CD4-positive, alpha-beta T cell treated with Interleukin-6 at 100 ng/mL for 8 hours (primary cell): ENCODE measurements at places on chromosomes 2 and 18.

GRCh38 chr2:137255990-137256389 is 490.6 kb downstream of the THSD7B start:
- no peak for DNase-seq

GRCh38 chr18:40653682-40654081 is 1301.4 kb upstream of the PIK3C3 start:
- no peak for DNase-seq

DNA sequence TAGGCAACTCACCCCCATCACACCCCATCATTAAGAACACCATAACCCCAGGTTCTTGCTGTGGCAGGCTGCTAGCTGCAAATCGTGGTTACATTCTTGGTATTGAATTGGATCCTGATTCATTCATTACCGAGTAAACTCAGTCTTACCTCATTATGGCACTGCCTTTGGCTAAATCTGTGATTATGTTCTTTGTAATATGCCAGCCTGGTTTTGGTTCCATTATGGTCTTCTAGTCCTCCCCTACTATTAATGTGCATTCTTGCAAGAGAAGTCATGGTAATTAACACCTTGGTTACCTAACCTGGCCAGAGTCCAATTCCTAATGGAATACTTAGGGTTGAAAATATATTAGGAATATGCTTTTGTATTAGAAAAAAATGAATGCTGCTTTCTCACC is 258.9 kb upstream of the APCDD1 start:
- no peak for DNase-seq

GRCh38 chr2:25311865-25312575 is 29.7 kb downstream of the DNMT3A start:
- DNase-seq, result no peak

GRCh38 chr2:228681426-228681825 is 499.9 kb upstream of the SPHKAP start:
- DNase-seq, result no peak
